ENCODE measurements at places on chromosomes 11 and 22.

- DNase-seq, result no peak
Observed at GRCh38 chr11:62411524-62411923, 7.3 kb upstream of the SCGB1A1 start.

DNA sequence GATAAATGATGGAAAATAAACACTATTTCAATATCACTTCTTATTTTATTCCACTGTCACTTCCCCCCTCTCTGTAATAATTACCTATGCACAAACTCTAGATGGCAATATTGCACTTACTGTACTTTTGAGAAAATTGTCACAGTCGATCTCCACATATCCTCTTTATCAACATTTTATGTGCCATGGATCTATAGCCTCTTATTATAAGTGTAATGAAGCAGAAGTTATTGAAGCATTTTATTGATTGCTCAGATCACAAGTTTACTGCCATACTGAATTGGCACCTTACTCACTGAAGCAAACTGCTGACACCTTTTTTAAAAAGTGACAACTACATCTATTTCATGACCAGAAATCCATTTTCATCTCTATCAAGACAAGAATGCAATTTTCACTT, 133.4 kb downstream of the DCDC1 start:
- DNase-seq, result peak; percentile 73

DNA sequence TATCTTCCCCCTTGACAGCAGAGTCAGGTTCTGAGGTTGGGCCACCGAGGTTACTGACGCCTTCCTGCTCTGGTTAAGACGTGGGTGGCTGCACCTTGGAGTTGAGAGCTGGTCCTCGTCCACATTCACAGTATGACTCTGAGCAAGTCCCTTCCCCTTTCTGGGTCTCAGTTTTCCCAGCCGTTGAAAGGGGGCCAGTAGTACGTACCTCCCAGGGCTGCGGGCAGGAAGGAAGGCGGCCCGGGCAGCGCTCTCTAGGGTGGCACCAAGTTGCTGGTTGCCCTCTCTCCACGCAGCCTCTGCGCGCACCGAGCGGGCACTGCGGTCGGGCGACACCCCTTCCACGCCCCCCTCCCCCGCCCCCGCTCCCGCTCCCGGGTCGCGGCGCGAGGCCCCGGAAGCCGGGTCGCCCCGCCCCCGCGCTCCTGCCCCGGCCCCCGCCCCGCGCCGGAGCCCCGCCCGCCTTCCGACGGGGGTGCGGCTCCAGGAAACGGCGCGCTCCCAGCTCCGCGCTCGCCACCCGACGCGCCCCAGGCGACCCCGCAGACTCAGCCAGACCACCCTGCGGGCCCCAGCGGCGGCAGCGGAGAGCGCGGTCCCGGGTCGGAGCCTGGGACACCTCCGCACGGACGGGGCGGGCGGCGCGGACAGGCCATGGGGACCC, at the start of gene EHBP1L1:
Gene EHBP1L1 (plus strand): TSS at position 486 of the 664 bp plus-strand sequence. CDS start 250 bp downstream, outside the sequence.
- DNase-seq, result peak; percentile 66

- no peak for DNase-seq
Observed at GRCh38 chr22:38187413-38188212, 6.0 kb upstream of the PLA2G6 start.

DNA sequence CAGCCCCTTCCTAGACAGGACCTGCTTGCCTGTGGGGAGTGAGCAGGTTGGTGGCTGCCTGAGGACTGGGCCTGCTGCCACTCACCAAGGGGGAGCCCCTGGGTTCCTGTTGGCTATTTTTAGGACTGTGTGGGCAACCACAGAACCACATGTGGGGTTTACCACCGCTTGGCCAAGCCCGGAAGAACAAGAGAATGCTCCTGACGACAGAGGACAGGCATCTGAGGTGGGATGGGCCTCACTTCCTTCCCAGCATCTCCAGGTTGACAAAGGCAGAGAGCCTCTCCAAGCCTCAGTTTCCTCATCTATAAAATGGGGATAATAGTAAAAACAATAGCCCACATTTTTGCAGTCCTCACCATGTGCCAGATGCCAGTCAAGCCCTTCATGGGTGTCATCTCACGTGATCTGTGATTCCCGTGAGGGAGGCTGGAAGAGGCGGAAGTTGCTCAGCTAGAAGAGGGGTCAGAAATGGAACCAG, 43.6 kb downstream of the LRRC32 start:
- DNase-seq, result no peak

- DNase-seq, result no peak
Observed at GRCh38 chr11:43866520-43866919, 14.1 kb upstream of the ALKBH3 start.

DNA sequence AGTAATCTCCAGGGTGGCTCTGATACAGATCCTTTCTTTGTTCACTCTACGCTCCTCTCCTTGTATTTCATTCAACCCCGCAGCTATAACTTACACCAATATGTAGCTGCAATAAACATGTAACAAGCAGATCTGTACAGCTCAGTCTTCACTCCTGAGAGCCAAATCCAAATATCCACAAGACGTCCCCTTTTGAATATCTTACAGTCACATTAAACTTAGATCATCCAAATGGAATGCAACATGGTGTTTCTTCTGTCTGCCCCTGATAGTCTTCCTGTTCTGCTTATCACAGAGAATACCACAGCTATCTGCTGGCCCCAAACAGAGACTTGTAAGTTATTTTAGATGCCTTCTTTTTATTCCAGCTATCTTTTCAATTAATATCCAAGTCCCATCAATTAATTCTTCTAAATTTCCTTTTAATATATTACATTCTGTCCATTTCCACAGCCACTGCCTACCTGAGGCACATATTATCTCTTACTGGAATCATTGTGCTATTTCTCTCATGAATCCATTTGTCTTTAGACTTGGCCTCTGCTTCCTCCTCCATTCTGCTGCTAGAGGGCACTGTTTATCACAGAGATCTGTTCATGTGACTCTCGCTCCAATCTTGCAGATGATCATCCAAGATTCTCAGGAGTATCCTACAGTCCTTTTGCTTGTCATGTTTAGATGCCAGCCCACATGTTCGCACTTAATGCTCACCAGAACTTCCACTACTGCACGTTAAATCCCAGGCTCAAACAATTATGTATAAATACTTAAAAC, 908.6 kb downstream of the NTM start:
- peak; percentile 7 for DNase-seq

GRCh38 chr11:13207665-13208594, 69.7 kb upstream of the BMAL1 start:
- DNase-seq, result peak; percentile 10

DNA sequence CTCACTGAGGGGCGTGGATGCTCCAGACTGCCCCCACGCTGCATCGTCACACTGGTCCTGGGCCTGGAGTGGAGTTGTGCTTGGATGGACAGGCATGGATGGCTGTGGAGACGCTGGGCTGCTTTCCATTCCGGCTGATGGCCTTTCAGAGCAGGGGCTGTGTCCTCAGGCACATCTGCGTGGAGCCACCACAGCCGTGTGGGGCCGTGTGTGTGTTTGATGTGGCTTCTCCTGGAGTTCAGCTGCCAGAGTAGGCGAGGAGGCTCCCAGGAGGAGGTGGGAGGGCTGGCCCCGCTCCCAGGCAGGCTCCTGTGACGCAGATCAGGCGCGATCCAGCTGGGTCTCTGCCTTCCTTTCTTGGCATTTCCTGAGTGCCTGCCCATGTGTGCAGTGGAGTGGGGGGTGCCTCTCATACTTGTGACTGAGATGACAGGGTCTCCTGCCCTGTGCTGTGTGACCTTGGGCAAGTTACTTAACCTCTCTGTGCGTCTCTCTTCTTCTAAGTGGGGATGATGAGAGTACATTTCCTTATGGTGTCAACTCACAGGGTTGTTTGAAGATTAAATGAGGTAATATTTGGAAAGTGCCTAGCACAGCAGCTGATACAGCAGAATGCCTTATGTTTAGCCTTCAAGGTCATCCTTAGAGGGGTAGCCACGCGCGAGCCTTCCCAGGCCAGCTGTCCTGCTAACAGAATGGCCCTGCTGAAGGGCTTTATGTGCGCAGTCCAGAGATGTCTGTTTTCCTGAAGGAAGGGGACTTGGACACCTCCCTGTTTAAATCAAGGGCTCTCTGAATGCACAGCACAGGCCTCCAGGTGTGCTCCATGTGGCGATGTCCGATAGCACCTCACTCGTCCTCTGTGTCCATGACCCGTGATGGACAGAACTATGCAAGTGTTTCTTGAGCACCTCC, 33.5 kb downstream of the GLB1L2 start:
- DNase-seq, result no peak

DNA sequence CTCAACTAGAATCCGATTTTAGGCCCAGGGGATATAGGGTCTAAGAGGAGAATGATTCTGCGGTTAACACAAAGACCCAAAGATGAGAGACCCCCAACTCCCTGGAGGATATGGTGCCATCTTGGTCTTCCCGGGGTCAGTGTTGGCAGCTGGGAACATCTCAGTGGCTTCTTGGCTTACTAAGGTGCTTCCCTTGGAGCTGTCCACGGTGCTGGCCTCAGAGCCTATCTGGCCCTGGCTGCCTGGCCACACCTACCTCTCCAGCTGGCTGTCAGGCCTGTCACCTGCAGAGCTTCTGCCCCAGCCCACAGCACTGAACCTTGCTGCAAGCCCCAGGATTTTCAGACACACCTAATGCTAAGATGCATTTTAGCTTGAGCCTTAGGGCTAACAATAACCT, 70.7 kb upstream of the THY1 start:
- no peak for DNase-seq

DNA sequence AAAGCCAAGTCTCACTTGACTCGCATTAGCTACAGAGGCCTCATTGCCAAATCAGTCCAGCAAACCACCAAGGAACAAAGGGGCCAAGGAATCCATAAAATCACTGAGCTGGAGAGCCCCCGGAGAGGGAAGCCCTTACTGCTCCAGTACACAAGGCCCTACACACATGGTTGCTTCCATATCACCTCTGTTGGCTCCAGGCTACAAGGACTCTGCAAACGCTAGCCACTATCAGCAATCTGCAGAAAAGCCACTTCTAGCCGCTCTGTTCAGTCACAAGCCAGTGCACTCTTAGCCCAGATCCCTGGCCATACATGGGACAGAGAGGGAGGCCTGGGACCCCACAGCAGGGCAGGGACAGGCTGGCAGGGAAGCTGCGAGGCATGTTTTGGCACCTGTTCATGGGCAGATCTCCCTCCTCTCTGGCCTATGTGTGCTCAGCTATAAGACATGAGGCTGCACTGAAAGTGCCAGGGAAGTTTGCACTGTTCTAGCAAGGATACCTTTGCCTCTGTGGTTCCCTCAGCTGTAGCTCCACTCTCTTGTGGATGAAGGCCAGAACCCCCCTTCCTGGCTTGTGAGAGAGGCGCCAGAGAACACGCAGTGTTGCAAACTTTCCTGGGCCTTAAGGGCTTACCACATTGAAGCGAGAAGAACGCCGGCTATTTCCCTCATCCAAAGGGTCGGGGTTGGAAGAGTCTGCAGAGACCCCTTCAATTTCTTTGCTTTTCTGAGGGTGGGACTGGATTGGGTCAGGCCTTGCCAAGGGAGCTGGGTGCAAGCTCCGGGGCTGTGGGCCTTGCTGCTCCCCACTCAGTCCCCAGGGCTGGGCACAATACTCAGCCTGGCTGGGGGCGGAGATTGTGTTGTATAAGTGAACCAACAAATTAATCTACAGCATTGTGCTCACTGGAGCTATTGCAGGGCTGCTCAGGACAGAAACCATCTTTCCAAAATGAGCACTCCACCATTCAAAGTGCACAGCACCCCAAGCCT, 108.7 kb upstream of the PITPNB start:
- DNase-seq, result no peak

DNA sequence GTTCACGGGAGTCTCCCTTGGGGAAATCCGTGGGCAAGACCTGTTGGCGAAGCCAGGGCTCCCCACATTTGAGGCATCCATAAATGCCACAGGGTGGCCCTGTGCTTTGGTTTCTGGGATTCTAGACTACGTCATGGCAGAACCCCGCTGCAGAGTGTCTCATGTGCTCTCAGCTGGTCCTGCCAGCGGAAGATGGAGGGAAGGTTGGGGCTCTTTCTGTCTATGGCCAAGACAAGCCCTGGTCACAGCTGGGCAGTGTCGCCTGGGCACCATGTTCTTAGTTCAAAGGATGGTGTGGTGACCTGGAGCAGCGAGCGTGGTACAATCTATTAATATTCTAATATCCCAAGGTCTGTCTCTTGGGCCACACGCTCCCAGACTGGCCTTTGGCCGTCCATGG, 511.7 kb downstream of the TBC1D22A start:
- no peak for DNase-seq

DNA sequence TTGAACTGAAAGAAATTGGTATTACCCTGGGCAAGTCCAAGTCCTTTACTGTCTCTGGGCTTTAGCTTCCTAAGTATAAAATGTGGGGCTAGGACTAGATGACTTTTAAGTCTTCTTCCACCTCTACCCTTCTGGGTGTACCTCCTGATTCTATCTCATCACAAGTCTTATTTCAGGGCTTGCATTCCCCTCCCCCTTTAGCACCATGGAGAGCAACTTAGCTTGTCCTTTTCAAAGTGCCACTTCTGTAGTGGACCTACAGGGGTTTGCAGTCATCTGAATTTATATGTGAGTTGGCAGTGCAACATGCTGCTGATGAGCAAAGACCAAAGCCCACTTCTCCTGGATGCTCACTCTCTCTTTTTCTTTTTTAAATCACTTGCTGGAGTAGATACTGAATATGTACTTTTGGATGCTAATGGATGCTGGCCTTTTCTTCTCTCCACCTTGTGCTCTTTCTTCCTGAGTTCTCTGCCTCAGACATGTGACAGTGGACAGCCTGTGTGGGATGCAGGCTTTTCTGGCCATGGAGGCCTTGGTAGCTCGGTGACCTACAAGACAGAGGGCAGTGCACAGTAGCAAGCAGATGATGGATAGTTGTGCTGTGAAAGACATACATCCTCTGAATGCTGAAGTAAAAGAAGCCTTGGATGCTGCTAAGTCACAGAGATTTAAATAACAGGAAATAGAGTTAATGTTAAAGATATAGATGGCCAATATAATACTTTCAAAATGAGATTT, 185.0 kb downstream of the NELL1 start:
- DNase-seq, result no peak

- no peak for DNase-seq
Observed at GRCh38 chr22:45946805-45947600, 30.0 kb downstream of the WNT7B start.

Data from NCI-H1417 (cell line).